Panc1 (cell line): ENCODE measurements at places on chromosomes 5 and 9.

DNA sequence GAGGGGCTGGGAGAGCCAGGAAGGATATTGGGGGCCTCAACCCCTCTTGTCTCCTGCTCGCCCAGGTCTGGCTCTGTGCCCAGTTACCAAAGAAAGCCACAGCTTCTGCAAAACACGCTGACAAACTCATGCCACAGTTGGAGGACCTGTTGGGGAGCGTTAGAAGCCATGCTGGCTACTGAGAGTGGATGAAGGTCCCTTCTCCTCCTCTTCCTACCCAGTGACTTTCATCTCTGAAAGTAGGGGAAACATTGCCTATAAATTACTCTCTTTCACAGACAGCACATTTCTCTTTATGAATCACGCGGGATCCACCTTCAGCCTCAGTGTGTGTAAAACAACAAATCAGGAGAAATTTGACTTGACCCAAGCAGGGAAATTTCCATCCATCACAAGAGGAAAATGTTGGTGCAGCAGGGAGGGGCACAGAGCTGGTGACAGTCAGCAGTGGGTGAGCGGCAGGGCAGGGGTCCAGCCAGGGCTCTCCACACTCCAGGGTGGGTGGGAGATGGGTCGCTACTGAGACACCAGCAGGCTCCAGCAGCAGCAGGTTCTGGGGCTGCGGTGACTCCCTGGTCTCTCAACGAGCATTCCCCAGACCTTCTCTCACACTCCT lies 181.9 kb downstream of the FGF18 start:
- DNase-seq = no peak

- DNase-seq = no peak
Measured at GRCh38 chr5:169440107-169440705, 139.3 kb upstream of the SLIT3 start.

DNA sequence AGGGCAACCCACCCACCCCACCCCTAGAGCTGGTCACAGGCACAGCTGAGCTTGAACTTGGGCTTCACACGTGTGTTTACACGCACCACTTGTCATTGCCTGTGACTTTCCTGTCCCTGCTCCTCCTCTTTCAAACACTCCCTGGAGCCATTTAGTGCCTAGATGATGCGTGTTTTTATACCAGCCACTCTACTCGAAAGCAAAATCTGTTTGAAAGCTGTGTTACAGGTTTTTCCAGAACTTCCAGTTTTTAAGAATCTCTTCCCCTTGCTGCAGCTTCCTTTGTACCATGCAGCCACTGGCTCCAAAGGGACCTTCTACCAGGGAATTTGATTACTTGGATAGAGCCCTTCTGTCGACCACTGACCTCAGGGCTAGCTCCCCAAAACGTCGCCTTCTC lies 78.8 kb upstream of the SPRY4 start:
- no peak for DNase-seq

DNA sequence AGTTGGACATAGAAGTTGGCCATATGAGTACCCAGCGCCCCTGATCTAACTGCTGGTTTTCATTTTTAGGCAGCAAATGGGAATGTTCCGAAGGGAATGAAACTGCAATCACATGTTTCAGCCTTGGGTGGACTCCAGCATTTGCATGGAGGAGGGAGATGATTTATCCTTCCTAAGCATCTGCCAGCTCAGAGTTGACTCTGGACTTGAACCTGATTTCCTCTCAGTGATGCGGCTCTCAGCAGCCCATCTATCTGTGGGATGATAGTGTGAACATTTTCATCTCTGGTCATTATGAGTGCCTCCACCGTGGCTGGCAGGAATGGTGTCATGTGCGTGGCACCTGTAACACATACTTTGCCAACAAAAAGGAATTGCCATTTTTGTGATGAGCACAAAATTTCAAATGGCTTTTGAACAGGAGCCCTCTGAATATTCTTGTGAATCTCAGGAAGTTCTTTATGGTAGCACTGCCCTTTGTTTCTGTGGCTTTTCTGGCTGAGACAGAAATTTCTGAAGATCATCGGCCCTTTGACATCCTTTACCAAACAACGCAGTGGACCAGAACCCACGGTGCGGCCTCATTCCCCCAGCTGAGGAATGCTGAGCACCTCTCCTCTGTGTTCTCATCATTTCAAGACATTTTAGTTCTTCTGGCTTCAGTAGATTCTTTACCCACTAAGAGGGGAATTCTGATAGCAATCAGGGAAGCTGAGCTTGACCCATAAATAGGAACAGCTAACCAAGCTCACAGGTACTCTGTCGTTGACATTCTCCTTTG lies 28.5 kb downstream of the FUBP3 start:
- no peak for DNase-seq

GRCh38 chr9:1129382-1129781 lies 79.2 kb downstream of the DMRT2 start:
- DNase-seq = no peak

- DNase-seq = no peak
Measured at GRCh38 chr9:83986195-83986594, 5.6 kb downstream of the RMI1 start.

DNA sequence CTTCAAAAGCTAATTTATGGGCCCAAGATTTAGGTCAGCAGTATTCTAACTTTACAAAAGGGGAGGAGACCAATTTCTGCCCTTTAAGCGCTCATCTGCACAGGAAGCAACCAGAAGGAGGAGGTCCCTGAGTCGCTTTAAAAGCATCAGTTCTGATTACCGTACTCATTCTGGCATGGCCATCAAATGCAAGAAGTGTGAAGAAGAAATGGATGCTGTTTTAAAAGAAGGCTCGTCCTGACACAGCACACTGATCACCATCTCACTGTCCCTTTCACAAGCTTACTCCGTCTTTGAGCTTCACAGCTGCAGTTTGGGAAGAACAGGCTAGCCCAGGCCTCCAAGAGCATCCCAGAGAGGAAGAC lies 17.5 kb downstream of the ZNF608 start:
- no peak for DNase-seq

DNA sequence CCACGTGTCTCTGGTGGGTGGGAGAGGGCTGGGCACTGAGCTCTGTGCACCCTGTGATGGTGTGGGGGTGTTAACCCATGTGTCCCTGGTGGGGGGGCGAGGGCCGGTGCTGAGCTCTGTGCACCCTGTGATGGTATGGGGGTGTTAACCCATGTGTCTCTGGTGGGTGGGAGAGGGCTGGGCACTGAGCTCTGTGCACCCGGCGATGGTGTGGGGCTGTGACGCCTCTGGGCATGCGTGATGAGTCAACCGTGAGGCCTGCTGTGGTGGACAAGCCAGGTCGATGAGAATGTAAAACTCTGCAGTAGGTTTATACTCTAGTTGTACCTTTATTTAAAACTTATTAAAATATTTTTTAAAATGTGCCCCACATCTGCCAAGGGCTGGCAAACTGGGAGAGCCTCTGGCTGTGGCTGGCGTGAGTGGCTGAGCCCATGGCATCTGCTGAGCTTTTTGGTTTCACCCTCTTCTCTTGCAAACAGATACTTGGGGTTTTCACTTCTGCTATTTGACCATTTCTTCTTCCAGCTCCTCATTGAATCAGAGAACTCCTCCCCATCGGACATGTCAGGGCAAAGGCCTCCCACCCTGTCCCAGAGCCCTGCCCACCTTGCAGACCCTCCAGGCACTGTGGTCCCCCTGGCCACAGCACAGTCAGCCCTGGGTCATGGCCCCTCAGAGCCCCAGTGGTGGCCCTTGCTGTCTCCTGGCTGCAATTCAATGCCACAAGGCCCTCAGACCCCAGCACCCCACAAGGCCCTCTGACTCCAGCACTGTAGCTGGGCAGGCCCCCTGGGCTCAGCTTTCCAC lies 18.5 kb upstream of the EXOC3 start:
- no peak for DNase-seq

- DNase-seq = no peak
Measured at GRCh38 chr5:174717826-174718455, 6.4 kb upstream of the MSX2 start.

DNA sequence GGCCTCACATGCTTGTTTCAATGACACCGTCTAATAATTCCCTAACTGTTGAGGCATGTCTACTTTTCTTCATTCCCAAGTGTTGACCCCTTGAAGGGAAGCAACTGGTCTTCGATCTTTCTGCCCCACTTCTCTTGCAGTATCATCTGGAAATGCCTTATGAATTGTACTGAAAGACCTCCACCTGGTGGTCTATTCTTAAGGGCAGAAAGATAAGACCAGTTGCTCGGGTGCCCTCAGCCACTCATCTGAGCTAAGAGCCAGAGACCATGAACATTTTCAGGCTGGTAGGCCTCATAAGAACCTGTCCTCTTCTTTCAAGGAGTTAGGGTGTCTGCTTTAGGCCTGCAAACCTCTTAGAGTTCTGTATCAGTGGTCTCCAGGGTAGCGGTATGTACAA lies 542.5 kb downstream of the CTNND2 start:
- no peak for DNase-seq

DNA sequence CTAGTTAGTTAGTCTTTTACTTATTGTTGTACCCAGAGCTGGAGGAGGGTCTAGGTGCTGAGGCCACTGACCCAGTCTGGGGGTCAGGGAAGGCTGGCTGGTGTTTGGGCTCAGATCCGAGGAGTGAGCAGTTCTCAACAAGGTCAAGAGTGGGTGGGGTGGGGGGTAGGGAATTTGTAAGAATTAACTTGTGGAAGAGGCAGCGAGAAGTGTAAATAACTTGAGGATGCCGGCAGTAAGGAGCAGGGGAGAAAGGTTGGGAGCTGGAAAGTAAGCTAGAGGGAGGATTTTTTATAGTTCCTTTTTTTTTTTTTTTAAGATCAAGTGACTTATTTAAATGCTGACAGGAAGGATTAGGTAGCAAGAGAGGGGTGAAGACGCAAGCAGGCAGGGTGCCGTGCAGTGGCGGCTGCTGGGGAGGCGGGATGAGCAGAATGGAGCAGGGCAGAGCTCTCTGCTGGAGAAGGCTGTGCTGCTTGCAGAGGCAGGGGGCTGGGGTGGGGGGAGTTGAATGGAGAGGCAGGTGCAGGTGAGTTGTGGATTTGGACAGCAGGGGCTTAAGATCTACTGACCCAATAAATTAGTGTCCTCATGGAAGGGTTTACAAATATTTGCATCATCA lies 35.3 kb upstream of the SMIM32 start:
- no peak for DNase-seq

GRCh38 chr5:143083006-143083405 lies 312.8 kb downstream of the ARHGAP26 start:
- DNase-seq = no peak

GRCh38 chr5:44603496-44604272 lies 205.1 kb upstream of the MRPS30 start:
- no peak for DNase-seq

- DNase-seq = no peak
Measured at GRCh38 chr9:107982745-107983144, 493.2 kb upstream of the KLF4 start.

GRCh38 chr5:146623666-146624065 lies 107.7 kb upstream of the GPR151 start:
- DNase-seq = no peak

DNA sequence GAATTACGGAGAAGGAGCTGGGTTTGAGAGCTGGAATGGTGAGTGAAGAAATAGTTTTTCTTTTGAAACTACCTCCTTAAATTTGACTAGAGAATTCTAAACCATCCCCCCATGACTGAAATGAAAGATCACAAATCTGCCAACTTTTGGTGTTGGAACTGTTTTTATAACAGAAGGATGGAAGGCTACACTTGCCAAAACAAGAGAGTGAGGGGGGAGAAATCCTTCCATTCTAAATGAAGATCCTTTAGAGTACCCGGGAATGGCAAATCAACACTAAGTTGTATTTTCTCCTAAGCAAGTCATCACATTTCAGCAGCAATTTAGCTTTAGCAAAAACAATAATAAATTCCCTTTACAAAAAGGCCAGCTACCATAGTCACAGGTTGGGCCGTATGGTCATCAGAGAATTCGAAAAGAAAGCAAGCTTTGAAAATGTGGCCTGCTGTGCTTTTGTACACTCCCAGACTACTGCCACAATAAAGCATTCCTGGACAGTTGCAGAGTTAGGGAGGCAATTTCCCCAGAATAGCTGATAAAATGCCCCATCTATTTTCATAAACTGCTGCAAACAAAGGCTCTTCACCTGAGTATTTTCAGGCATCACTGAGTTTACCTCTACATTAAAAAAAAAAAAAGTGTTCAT lies 25.0 kb upstream of the FREM1 start:
- DNase-seq = no peak

DNA sequence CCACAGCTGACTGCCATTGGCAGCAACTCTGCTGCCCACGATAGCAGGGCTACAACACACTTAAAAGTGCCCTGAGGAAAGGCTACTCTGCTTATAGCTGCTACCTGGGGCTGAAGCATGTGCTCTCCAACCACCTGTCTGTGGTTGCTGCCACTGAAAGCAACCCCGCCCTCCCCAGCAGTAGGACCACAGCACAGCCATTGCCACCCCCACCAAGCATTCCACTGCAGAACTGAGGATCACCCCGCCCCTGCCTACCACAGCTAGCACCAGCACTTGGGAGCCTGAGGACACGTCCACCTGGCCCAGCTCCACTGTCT lies 85.8 kb downstream of the LPAR1 start:
- no peak for DNase-seq

DNA sequence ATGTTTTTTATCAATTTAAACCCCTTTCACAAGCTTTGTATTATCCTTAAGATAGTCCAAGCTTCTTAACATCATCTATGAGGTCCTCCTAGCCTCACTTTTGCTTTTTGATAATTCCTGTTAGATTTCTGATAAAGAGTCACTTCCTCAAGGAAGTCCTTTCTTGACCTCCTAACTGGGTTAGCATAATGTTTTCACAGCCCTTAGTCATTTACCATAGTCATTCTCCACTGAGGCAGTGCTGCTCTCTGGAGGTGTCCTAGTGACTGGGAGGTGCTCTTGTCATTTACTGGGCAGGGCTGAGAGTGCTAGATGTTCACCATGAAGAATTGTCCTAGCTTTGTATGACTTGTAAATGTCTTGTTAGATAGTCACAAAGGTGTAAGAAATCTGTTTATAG lies 26.4 kb downstream of the TNPO1 start:
- peak; percentile 73 for DNase-seq

DNA sequence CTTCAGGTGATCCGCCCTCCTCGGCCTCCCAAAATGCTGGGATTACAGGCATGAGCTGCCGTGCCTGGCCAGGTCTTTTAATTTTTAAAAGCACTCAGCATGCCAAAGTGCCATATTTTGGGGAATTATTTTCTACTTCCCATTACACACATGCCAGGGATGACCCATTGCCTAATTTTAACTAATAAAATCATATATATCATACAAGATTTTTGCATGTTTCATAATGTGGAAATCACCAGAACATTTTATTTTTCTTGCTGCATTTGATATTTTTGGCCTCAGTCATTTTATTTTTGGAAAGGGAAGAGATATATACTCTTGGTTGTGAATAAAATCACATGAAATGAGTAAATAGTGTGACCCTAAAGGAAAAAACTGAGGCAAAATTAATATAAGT lies 45.3 kb upstream of the TENT2 start:
- DNase-seq = no peak

DNA sequence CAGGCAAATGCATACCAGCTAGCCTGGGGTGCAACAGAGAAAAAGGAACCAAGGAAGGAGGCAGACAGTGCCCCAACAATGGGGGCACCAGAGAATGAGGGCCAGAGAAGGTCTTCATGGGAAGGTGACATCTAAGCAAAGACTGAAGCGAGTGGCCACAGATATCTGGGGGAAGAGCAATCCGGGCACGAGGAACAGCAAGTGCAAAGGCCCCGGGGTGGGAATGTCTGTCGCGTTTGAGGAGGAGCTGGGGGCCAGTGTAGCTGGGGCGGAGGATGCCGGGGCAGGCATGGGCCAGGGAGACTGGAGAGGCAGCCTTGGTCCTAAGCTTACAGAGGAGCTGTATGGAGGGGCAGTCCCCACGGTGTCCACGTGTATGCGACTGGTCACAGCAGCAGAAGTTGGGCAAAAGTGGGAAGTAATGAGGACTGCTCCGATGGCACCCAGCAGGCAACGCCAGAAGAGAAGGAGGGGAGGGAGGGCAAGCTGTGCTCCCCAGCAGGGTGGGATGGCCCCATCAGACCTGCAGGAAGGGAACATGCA lies 19.1 kb downstream of the EEIG1 start:
- DNase-seq = no peak

- DNase-seq = no peak
Measured at GRCh38 chr9:97357056-97357455, 49.6 kb downstream of the CCDC180 start.
